ENCODE measurements at places on chromosomes 6 and 20. TPM values are rescaled to one million over a fixed set of nuclear protein-coding genes. Genes with fewer than 3 reads are reported as not detected.

The EBF4 gene
- total RNA-seq: 2.1 TPM

The CNKSR3 gene
- total RNA-seq: 13.0 TPM

The SCRT2 gene
- 0.04 TPM for total RNA-seq

The ZC2HC1B gene
- not detected for total RNA-seq

The ULBP3 gene
- total RNA-seq: 5.3 TPM

The LAMP5 gene
- not detected for total RNA-seq

The LAMA2 gene
- 0.48 TPM for total RNA-seq

The FOXA2 gene
- 19.6 TPM for total RNA-seq

The AVP gene
- not detected for total RNA-seq

The EDN3 gene
- 2.7 TPM for total RNA-seq

The RAET1L gene
- total RNA-seq: 0.49 TPM

The TOX2 gene
- total RNA-seq: 10.4 TPM

The CPXM1 gene
- total RNA-seq: 0.04 TPM

The HDGFL1 gene
- not detected for total RNA-seq

The SCGN gene
- 0.20 TPM for total RNA-seq

The CST7 gene
- not detected for total RNA-seq

The TRIM31 gene
- 0.69 TPM for total RNA-seq

The DCDC2 gene
- total RNA-seq: 2.7 TPM

The ADGB gene
- not detected for total RNA-seq

The CCDC167 gene
- 42.2 TPM for total RNA-seq

The POM121L2 gene
- total RNA-seq: not detected

The ZNF391 gene
- 0.25 TPM for total RNA-seq

The GLP1R gene
- not detected for total RNA-seq

The ANKRD66 gene
- not detected for total RNA-seq

The ABT1 gene
- 12.7 TPM for total RNA-seq

The ADGRG6 gene
- 72.2 TPM for total RNA-seq

The BTBD3 gene
- total RNA-seq: 12.5 TPM

The MEI4 gene
- not detected for total RNA-seq
